ENCODE measurements at places on chromosomes 4 and X.
A peak's percentile ranks its signal among the peaks of the same experiment; 100 is the strongest.

GRCh38 chr4:165398570-165398969 lies 19.8 kb downstream of the CPE start:
- DNase-seq, result no peak

DNA sequence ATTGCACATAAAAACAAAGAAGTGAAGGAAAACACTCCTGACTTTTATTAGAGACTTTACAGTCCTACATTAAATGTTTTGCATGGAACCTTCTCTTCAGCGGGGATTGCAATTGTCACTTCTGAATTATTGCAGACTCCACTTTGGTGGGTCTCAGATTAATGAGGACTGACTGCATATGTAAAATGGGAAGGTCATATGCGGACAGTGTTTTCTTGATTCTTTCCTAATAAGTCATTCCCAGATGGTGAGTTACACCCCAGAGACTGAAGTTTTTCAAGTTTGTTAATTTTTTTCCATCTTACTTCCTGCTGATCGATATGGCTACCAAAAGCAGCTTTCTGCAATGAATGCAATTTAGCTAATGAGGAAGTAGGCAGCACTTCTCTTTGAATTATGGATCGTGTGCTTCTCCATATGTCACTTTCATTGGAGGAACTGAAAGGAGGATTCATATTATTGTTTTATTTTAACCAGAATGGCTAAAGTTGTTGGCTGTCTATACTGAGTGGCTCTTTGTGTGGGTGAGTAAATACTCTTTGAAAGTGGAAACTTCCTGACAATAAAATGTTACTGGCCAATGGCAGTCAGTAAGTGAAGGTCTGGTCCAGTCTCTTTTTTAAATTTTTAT lies 119.3 kb upstream of the CLNK start:
- no peak for DNase-seq

GRCh38 chr4:149120331-149121022 lies 678.3 kb upstream of the NR3C2 start:
- DNase-seq, result no peak

DNA sequence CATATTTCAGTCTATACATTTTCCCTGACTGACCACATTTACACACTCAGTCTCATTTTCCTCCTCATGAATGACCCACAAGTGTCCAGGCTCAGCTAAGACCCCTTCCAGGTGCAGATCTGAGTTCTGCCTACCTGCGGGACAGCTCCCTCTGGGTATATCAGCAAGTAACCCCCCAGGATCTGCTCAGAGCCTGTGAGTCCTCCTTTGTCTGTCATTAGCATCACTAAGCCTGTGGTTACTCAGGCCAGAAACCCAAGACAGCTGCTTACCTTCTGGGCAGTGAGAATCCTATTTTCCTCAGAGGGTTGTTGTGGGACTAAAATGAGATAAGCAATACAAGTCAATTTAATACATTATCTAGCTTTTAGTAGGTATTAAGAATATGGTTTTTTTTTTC lies 487.6 kb upstream of the BOD1L1 start:
- no peak for DNase-seq

- no peak for DNase-seq
Observed at GRCh38 chr4:175421506-175421905, 390.6 kb downstream of the GPM6A start.

DNA sequence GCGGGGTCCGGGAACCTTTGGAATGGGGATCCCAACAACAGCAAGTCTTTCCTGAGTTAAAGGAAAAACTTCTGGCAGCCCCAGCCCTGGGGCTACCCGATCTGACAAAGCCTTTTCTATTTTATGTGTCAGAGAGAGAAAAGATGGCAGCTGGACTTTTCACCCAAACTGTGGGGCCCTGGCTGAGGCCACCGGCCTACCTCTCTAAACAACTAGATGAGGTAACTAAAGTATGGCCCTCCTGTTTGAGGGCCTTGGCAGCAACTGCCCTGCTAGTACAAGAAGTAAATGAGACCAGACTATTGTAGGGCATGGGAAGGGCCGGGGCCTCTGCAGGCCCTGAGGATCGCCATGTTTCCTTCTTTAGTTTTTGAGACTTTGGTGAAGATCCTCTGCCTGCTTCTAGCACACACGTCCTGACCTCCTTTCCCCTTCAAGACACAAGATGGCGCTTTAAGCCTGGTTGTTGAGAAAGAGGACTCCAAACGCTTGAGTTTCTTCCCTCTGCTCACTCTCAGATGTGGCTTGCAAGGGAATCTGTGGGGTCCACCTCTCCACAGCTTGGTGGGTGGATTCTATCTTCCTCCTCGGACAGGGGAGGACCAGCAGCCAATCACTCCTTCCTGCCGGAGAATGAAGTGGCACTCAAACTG lies 18.5 kb upstream of the DRD5 start:
- DNase-seq, result no peak

DNA sequence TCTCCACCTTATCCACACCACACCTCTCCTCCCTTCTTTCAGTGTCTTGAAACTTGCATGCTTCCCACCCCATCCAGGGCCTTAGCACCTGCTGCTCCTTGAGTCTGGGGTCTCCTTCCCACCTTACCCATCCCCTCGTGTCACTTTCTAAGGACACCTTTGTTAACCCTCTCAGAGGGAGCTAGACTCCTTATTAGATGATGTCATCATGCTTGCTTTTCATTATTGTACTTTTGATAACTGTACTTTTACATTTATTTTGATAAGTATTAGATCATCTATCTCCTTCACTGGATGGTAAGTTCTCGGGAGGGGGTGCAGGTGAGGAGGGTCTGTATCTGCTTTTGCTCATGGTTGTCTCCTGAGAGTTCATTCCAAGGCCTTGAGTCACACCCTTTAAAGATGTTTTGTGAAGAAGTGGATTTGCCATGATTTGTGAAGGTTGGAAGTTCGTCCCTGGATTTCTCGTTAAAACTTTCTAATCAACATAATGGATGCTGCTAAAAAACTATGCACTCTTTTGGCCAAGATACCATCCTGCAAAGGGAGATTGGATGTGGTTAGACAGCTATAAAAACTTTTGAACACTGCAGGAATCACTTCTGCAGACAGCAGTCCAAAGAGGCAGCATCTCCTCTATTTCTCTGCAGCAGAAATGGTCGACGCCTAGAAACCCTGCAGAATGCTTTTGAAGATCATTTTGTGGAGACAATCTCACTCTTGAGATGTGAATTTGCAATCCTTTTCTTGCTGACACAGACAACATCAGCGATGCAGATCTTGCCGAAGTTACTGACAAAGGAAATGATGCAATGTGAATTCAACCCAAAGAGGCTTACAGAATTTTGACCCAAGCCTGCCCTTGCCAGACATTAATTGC lies 69.6 kb downstream of the ENPP6 start:
- DNase-seq, result no peak

GRCh38 chrX:102659790-102660757 lies 8.8 kb downstream of the GPRASP1 start:
- DNase-seq, result peak; percentile 60

DNA sequence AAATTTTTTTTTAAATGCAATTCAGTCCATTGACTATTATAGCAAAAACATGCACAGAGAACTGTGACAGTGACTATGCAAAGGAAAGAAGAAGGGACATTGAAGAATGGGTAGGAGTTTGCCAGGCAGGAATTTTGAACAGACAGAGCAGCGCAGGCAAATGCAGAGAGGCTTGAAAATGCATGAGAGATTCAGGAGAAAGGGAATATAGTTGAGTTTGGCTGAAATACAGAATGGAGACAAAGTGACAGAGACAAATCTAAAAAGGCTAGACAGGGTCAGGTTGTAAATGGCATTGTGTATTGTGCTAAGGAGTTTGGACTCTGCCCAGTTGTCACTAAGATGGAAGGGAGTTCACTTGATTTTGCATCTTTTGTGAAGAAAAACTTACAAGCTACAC lies 42.4 kb upstream of the IL21 start:
- DNase-seq, result no peak

DNA sequence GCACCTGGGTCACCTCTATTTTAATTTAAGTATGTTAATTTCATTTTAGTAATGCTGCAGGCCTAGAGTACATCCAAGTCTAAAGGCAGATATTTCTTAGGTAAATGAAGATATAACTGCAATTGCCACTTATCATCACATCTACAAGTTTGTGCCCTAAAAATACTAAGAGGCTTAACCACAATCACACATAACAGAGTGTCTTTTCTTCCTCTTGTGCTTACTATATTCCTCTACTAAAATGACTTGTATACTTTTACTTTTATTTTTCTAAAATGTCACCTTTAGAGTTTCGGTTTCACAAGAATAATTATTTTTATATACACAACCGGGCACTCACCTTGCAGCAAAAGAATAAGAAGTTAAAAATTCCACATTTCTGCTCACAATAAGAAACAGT lies 77.9 kb downstream of the EFHC2 start:
- no peak for DNase-seq

DNA sequence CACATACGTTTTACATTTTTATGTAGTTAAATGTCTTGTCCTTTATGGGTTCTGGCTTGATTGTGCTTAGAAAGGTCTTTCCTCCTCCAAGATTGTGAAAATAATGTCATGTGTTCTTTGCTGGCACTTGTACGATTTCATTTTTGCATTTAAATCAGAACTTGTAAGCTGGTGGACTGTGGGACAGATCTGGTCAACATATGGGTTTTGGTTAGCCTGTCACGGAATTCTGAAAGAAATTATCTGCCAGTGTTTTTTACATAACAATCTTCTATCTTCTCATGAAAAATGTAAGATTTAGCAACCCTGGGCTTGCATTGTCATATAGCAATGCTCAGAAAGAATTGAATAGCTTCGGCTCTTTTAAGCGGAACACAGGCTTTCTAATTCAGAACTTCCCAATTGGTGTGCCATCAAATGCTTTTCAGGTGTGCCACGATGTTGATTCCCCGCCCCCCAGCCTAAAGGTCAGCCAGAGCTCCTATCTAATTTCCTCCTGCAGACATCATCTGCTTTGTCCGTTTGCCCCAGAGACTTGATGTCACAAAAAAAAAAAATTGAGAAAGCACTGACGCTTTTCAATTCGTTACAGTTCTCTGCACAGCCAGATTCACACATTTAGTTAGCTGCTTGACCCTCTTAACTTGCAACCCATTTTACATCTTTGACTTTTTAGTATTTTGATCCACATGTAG lies 16.2 kb downstream of the AFF1 start:
- DNase-seq, result no peak

- DNase-seq, result no peak
Observed at GRCh38 chr4:8079031-8079885, 79.4 kb downstream of the ABLIM2 start.

DNA sequence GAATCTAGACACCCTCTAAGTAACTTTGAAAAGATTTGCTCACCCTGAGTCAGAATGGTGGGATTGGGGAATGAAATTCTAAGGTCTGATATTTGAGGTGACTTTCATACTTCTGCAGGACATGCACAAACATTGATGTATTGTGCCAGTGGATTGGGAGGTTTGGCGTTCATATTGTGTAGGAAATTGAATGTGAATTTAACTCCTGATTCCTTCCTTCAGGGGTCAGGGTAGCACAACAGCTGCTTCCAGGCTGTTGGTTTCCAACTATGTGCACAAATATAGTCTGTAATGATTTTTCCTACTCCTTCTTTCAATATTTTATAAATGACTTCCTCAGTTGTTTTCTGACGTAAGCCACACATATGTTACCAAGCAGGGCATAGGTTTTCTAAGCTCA lies 3.1 kb downstream of the IL1RAPL1 start:
- no peak for DNase-seq

DNA sequence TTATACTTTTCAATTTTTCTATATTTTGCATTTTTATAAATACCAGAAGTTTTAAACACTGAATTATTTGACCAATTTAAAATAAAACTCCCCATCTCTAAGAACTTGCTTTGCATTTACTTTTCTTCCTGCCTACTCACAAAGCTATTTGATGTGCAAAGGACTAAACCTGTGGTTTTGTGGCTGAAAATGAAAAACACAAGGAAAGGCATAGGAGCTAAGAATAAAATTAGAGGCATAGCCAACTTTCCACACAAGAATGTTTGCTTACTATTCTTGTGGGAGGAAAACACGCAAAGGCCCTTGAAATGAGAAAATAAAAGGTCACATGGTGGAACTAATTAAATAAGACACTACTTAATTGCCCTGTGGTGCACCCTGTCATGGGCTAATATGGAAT lies 221.2 kb downstream of the KLHL13 start:
- DNase-seq, result no peak

DNA sequence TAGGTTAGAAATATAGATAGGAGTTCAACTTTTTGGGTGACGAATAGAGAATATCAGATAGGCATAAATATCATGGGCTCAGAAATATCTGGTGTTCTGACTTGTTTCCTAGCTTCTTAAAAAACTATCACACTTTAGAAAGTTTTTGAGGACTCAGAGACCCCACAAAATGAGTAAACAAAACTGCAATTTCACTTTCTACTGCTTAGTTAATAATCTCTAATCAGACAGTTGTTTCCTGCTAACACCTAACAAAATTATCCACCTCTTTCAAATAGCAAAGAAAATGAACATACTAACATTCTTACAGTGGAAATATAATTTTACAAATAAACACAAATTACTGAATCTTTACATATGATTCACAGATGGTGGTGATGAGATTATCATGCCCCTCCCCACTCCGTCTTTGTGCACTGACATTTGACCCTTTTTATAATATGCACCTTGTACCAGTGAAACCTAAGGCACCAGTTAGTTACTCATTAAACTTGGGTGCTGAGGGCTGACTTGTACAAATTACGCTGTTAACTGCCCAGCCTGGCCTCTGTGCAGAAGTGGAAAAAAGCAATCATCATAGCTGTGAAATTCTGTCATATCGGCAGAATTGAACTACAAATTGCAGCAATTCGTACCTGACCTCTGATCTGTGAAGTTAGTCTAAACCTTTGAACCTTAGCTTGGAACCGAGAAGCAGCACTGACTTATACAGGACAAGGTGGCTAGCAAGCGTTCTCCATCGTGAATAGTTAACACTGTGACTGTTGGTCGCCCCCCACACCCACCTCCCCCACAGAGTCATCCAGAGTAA lies 138.7 kb downstream of the CHRNA9 start:
- no peak for DNase-seq

- no peak for DNase-seq
Observed at GRCh38 chr4:152278505-152279233, 257.2 kb downstream of the FBXW7 start.

DNA sequence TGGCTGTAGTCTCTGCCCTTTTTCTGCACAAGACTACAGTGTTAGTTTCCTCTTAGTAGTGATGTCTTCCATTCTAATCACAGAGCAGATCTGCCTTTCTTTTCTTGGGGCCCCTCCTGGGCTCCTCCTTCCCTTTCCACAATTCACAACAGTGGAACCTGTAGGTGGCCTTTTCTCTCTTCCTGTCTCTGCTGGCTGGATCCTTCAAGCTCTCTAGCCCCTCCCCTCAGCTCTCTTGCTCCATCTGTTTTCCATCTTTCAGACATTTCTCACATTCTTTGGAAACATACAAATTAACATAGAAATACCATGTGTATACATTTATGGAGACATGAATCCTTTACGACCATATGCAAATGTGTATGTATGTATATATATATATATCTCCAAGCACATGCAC lies 304 bp upstream of the SPIN2A start:
- no peak for DNase-seq

- DNase-seq, result no peak
Observed at GRCh38 chr4:108345862-108346817, 177.4 kb upstream of the LEF1 start.

- no peak for DNase-seq
Observed at GRCh38 chr4:32488690-32489089, 1768.5 kb downstream of the PCDH7 start.

Data from stimulated activated CD8-positive, alpha-beta memory T cell treated with anti-CD3 and anti-CD28 coated beads, Interleukin-4, amount 100 ng/mL, for 1 hour (primary cell).